ENCODE measurements at places on chromosomes 2 and 18. TPM values are rescaled to one million over a fixed set of nuclear protein-coding genes. Genes with fewer than 3 reads are reported as not detected.

The COBLL1 gene
- total RNA-seq = 4.4 TPM

The TRIM54 gene
- total RNA-seq = not detected

The LRRTM4 gene
- total RNA-seq = not detected

The GKN2 gene
- not detected for total RNA-seq

The SGO2 gene
- total RNA-seq = 7.0 TPM

The PRKAG3 gene
- total RNA-seq = not detected

The TRIM43B gene
- total RNA-seq = not detected

The KCNF1 gene
- total RNA-seq = 0.04 TPM

The CD8B2 gene
- total RNA-seq = not detected

The IL36RN gene
- total RNA-seq = not detected

The TRIB2 gene
- total RNA-seq = 14.2 TPM

The SLC9A2 gene
- total RNA-seq = not detected

The PPP1R7 gene
- total RNA-seq = 59.5 TPM

The CRYBA2 gene
- not detected for total RNA-seq

The RGPD3 gene
- 0.20 TPM for total RNA-seq

The TRAPPC8 gene
- 61.4 TPM for total RNA-seq

The FKBP1B gene
- total RNA-seq = 22.8 TPM

The HOXD1 gene
- total RNA-seq = 0.07 TPM

The IL37 gene
- total RNA-seq = not detected

The COL6A3 gene
- 0.14 TPM for total RNA-seq

The VIL1 gene
- not detected for total RNA-seq

The FBXO41 gene
- total RNA-seq = 0.56 TPM

The REEP1 gene
- 0.26 TPM for total RNA-seq

The AP1S3 gene
- 3.4 TPM for total RNA-seq

The CD302 gene
- total RNA-seq = 11.6 TPM

The TRIM43 gene
- not detected for total RNA-seq

The SLC5A7 gene
- total RNA-seq = not detected

The FHOD3 gene
- 0.07 TPM for total RNA-seq

The ANO7 gene
- total RNA-seq = 0.59 TPM

The SERPINB7 gene
- not detected for total RNA-seq

The SLC11A1 gene
- total RNA-seq = not detected

The EVA1A gene
- total RNA-seq = 149 TPM

The ACKR3 gene
- total RNA-seq = 57.0 TPM

The TYMS gene
- total RNA-seq = 48.0 TPM

The LOXHD1 gene
- total RNA-seq = not detected

The DOCK10 gene
- total RNA-seq = 25.4 TPM

The RTTN gene
- total RNA-seq = 10.6 TPM

The MRPS5 gene
- 67.9 TPM for total RNA-seq

The RFX8 gene
- total RNA-seq = 1.3 TPM

The SRD5A2 gene
- not detected for total RNA-seq

The COX5B gene
- total RNA-seq = 219 TPM

The SERPINB11 gene
- not detected for total RNA-seq

The NXPH2 gene
- not detected for total RNA-seq

The UGT1A5 gene
- total RNA-seq = not detected

The B3GNT7 gene
- total RNA-seq = 0.26 TPM

The GAL3ST2 gene
- not detected for total RNA-seq

The HOXD13 gene
- total RNA-seq = not detected

The THADA gene
- total RNA-seq = 30.8 TPM

The CCDC150 gene
- total RNA-seq = 4.6 TPM

The OXER1 gene
- total RNA-seq = not detected

The MYOM1 gene
- 0.11 TPM for total RNA-seq

The IL1R2 gene
- 0.13 TPM for total RNA-seq

The VWA3B gene
- not detected for total RNA-seq

The XIRP2 gene
- not detected for total RNA-seq

The CNDP1 gene
- total RNA-seq = not detected

The MC4R gene
- total RNA-seq = not detected

The CDH7 gene
- not detected for total RNA-seq

All from pulmonary artery endothelial cell (primary cell).